ENCODE measurements at places on chromosomes 13 and 19.

DNA sequence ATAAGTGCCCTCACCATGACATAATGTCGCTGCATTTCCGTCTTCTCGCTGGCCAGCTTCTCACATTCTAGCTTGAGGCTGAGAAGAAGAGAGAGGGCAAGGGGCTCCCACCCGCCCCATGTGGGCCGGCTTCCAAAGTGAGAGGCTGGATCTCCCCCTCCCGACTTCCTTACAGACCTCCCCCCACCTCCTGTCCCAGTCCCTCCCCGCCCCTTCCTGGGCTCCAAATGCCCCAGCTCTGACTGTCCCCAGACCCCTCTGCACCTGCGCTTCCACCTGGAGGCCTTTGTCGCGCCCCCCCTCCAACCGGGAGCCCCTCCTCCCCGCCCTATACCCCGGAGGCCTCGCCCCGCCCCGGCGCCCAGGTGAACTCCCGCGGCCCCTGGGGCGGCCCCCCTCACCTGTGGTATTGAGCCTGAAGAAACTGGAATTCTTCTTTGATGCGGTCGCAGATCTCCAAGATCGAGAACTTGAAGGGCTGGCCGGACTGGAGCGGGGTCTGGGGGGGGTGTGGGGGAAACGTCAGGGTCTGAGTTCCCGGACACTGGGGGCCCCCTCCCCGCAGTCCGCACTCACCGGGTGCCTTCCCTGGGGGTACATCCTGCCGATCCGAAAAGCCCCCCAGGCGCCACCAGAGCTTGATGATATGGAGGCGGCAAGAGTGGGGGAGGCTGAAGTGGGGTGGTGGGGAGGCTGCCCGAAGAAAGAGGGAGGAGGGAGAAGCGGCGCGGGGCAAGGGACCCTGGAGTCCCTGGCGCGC is 595 bp downstream of the TLE2 start:
- H3K4me3 ChIP-seq: peak overlapping the region; percentile 69
- peaks cover 12% of the 10 kb centered on the region for H3K4me1 ChIP-seq
- DNase-seq: no peak
- H3K27ac ChIP-seq: peak overlapping the region; percentile 1
- no peaks in the 10 kb centered on the region for H3K36me3 ChIP-seq

- no peaks in the 10 kb centered on the region for H3K27me3 ChIP-seq
- H3K4me1 ChIP-seq: peaks cover 7% of the 10 kb centered on the region
- no peak for DNase-seq
- H3K36me3 ChIP-seq: no peaks in the 10 kb centered on the region
- no peak overlapping the region for H3K27ac ChIP-seq
These were observed 17.1 kb downstream of the ELAVL1 start for GRCh38 chr19:7988307-7988706.

- no peaks in the 10 kb centered on the region for H3K27me3 ChIP-seq
- H3K27ac ChIP-seq: no peak overlapping the region
- no peaks in the 10 kb centered on the region for H3K36me3 ChIP-seq
- no peak for DNase-seq
- no peak overlapping the region for H3K4me3 ChIP-seq
These were observed 3.1 kb downstream of the GEMIN7 start for GRCh38 chr19:45082170-45082569.

DNA sequence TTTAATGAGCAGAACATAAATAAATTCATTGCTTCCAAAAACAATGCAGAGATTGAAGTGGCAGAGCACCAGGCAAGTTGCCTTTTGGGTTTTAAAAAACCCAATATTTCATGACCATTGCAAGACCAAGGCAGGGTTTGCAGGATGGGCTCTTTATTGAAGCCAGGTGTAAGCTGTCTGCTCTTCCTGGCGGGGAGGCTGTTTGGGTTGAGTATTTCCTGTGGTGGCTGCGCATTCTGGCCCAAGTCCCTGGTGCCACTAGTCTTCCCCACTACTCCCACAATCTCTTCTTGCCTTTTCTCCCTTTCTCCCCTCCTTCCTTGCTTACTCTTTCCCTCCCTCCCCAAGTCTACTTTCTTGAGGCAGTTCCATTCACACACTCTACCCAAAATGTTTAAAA is 116.4 kb downstream of the AKAP11 start:
- no peaks in the 10 kb centered on the region for H3K4me1 ChIP-seq
- DNase-seq: no peak
- H3K27ac ChIP-seq: no peak overlapping the region
- H3K27me3 ChIP-seq: no peaks in the 10 kb centered on the region
- no peaks in the 10 kb centered on the region for H3K36me3 ChIP-seq
- H3K4me3 ChIP-seq: no peak overlapping the region

DNA sequence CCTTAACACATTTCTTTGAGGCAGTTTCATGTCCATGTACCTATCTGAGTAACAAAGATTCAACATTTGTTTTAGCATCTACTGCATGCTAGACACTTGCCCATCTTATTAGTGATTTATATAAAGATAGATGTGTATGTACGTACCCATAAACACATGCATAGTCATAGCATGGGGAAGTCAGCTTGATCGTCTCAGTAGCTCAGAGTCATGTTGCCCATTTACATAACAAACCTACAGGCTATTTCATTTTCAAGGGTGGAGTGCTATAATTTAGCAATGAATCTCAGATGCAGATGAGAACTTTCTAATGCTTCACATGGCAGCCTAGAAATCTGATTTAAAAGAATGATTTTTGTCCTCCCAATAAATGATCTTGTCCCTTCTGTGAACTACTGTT is 23.5 kb downstream of the FLT1 start:
- no peaks in the 10 kb centered on the region for H3K4me1 ChIP-seq
- H3K4me3 ChIP-seq: no peak overlapping the region
- no peaks in the 10 kb centered on the region for H3K27me3 ChIP-seq
- no peak for DNase-seq
- H3K27ac ChIP-seq: no peak overlapping the region

GRCh38 chr13:77372275-77372674 is 45.4 kb upstream of the MYCBP2 start:
- H3K36me3 ChIP-seq: no peaks in the 10 kb centered on the region
- no peaks in the 10 kb centered on the region for H3K4me1 ChIP-seq
- H3K27me3 ChIP-seq: no peaks in the 10 kb centered on the region
- no peak overlapping the region for H3K27ac ChIP-seq
- no peak for DNase-seq

- H3K4me1 ChIP-seq: no peaks in the 10 kb centered on the region
- H3K27ac ChIP-seq: no peak overlapping the region
- H3K4me3 ChIP-seq: no peak overlapping the region
- H3K27me3 ChIP-seq: no peaks in the 10 kb centered on the region
- DNase-seq: no peak
These were observed 151.5 kb downstream of the KLF5 start for GRCh38 chr13:73210218-73210883.

DNA sequence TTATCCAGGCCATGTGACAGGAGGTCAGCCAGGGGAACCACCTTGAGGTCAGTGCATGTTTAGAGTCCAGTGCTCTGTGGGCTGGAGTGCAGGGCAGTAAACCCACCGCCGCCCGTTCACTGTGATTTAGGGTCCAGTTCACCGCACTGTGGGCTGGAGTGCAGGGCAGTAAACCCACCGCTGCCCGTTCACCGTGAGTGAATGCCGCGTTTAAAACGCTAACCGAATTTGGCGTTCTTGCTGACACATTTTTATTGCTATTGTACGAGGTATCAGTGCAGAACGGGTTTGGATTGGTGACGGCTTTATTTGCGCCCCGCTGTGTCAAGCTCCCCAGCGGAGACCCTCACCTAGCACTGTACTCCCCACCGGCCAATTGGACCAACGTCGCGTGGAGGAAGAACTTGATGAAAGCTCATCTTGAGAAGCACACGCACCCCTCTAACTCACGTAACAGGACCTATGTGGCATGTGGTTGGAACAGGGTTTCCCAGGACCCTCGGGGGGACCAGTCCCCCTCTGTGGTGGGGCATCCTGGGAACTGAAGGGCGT is 27.9 kb downstream of the C13orf46 start:
- no peak for DNase-seq
- H3K4me1 ChIP-seq: peaks cover 3% of the 10 kb centered on the region
- no peak overlapping the region for H3K27ac ChIP-seq
- no peaks in the 10 kb centered on the region for H3K27me3 ChIP-seq

- no peak for DNase-seq
- H3K4me1 ChIP-seq: no peaks in the 10 kb centered on the region
- no peak within 1 kb of the TSS for H3K4me3 ChIP-seq
- H3K27ac ChIP-seq: no peak within 1 kb of the TSS
These were observed at the start of gene TNNT1 for GRCh38 chr19:55149078-55150003. Gene TNNT1, minus strand, starts transcription at chr19:55149206. Its CDS starts 2,049 bp downstream, at chr19:55147157.

DNA sequence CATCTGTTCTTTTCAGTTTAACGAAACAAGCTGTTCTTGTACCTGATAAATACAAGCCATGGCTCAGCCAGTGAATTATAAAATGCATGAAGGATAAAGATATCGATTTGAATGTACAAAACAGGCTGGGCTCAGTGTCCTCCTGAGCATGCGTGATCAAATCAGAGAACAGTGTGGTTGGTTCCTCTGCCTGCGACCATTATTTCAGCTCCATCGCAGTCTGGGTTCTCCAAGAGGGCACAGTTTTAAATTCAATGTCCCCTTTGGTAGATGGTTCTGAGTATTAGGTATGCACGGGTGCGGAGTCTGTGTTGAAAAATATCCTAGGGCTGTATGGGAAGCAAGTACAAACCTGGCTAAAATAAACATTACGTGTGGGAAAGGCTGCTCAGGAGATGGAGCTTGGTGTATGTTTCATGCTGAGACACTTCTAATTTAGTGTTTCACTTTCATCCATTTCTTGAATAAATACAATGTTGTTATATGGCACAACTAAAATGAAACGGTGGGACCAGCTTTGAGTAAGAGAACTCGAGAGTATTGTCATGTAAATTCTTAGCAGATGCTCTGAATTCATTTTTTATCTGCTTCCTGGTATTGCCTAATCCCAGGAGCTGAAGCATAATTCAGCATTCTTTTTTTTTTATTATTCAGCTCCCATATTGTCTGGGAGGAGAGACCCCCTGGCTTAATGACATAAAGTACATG is 458.7 kb downstream of the MYO16 start:
- H3K4me3 ChIP-seq: no peak overlapping the region
- H3K27ac ChIP-seq: no peak overlapping the region
- no peak for DNase-seq
- no peaks in the 10 kb centered on the region for H3K4me1 ChIP-seq
- H3K27me3 ChIP-seq: no peaks in the 10 kb centered on the region

GRCh38 chr13:36717017-36717416 is 43.2 kb downstream of the SERTM1 start:
- H3K36me3 ChIP-seq: no peaks in the 10 kb centered on the region
- no peak overlapping the region for H3K27ac ChIP-seq
- no peak overlapping the region for H3K4me3 ChIP-seq
- no peak for DNase-seq
- H3K4me1 ChIP-seq: peaks cover 2% of the 10 kb centered on the region
- H3K27me3 ChIP-seq: no peaks in the 10 kb centered on the region

- H3K27ac ChIP-seq: no peak overlapping the region
- no peaks in the 10 kb centered on the region for H3K4me1 ChIP-seq
- H3K27me3 ChIP-seq: no peaks in the 10 kb centered on the region
- H3K36me3 ChIP-seq: no peaks in the 10 kb centered on the region
These were observed 2724.7 kb downstream of the PCDH9 start for GRCh38 chr13:64505336-64505910.

DNA sequence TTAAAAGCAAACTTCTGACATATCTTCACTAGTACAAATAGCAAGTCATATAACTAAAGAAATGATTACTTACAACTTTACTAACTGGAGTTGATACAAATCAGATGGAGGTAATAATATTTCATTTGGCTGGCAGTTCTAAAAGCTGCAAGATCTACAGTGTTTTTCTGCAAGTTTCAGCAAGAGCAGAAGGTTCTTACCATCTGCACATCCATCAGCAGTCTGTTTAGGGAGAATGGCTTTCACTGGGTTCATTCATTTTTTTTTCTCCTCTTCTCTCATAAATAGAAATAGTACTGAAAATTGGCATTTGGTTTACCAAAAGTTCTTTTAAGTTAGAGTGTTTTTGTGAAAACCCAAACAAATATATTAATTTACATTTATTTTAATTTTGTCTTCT is 3.1 kb upstream of the SHISA2 start:
- H3K4me3 ChIP-seq: no peak overlapping the region
- no peaks in the 10 kb centered on the region for H3K36me3 ChIP-seq
- DNase-seq: no peak
- no peak overlapping the region for H3K27ac ChIP-seq
- H3K4me1 ChIP-seq: no peaks in the 10 kb centered on the region

- no peaks in the 10 kb centered on the region for H3K4me1 ChIP-seq
- no peak overlapping the region for H3K27ac ChIP-seq
- H3K4me3 ChIP-seq: no peak overlapping the region
These were observed 10.1 kb downstream of the RGCC start for GRCh38 chr13:41467425-41467945.

- H3K27me3 ChIP-seq: no peaks in the 10 kb centered on the region
- no peaks in the 10 kb centered on the region for H3K4me1 ChIP-seq
- no peak for DNase-seq
- H3K36me3 ChIP-seq: no peaks in the 10 kb centered on the region
These were observed 261.6 kb downstream of the SLITRK1 start for GRCh38 chr13:83620530-83621220.

GRCh38 chr13:97211300-97211699 is 10.8 kb upstream of the MBNL2 start:
- H3K27ac ChIP-seq: peak overlapping the region; percentile 21
- no peaks in the 10 kb centered on the region for H3K4me1 ChIP-seq
- H3K27me3 ChIP-seq: no peaks in the 10 kb centered on the region
- DNase-seq: no peak

DNA sequence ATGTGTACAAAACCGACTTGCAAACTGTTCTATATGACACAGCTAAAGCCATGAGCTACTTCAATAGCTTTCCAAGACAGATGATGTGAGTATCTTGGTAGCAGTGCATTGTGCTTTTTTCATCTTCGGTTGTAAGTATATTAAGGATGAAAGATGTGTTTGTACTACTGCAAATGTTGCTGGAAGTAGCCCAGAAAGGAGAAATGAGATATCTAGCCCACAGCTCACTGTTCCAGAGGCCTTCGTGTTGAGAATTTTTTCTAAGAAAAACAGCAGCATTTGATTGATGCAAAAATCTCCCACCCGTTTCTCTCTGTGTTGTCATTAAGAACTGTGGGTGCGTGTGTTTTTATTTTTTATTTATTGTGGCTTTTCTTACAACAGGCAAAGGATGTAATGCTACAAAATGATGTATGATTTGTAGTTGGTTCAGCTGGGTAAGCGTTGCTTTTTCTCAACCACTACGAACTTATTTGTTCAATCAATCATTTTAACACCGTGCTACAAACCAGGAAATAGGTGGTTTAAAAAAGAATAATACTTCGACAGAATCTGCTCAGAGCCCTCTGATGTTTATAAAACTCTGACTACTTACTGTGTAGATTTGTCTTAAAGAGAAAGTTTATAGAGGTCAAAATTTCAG is 41.6 kb upstream of the RFC3 start:
- no peaks in the 10 kb centered on the region for H3K36me3 ChIP-seq
- peaks cover 3% of the 10 kb centered on the region for H3K4me1 ChIP-seq
- no peaks in the 10 kb centered on the region for H3K27me3 ChIP-seq
- H3K27ac ChIP-seq: no peak overlapping the region

- H3K4me3 ChIP-seq: peak overlapping the region; percentile 76
- H3K27me3 ChIP-seq: no peaks in the 10 kb centered on the region
- no peaks in the 10 kb centered on the region for H3K36me3 ChIP-seq
- H3K27ac ChIP-seq: no peak overlapping the region
- H3K4me1 ChIP-seq: peaks cover 59% of the 10 kb centered on the region
These were observed 15.0 kb downstream of the CIC start for GRCh38 chr19:42284066-42284501.

- DNase-seq: peak; percentile 71
- H3K27ac ChIP-seq: no peak within 1 kb of the TSS
These were observed at the start of gene PRR36 for GRCh38 chr19:7874076-7874896. Gene PRR36, minus strand, starts transcription at chr19:7874390. Its CDS starts 701 bp downstream, at chr19:7873689.

Data from testis (tissue), 5 donors.